ENCODE measurements at places on chromosomes 12 and 14.

- peak; percentile 55 for DNase-seq
Observed at GRCh38 chr12:98373025-98373554, 142.3 kb upstream of the TMPO start.

DNA sequence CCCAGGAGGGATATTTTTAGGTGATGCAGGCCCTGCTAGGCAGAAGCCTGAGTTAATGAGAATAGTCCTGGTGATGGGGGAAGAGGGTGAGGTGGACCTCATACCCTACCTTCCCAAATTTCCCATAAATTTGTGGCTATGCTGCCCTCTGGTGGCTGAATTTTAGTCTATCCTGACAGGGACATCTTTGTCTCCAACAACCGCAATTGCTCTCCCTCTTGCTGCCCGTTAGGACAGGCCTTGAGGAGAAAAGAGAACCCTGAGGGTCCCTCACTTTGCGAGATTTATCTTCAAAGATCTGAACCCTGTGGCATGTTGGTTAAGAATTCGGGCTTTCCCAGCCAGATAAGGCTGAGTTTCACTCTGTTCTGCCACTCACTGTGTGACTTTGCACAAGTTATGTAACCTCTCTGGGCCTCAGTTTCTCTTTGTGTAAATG lies 9.8 kb upstream of the ZNF385A start:
- DNase-seq = no peak

- DNase-seq = no peak
Observed at GRCh38 chr14:51792809-51793208, 67.6 kb upstream of the GNG2 start.

GRCh38 chr14:103706551-103707328 lies 8.5 kb downstream of the XRCC3 start:
- no peak for DNase-seq

- DNase-seq = no peak
Observed at GRCh38 chr12:120571299-120571698, 9.9 kb downstream of the POP5 start.

DNA sequence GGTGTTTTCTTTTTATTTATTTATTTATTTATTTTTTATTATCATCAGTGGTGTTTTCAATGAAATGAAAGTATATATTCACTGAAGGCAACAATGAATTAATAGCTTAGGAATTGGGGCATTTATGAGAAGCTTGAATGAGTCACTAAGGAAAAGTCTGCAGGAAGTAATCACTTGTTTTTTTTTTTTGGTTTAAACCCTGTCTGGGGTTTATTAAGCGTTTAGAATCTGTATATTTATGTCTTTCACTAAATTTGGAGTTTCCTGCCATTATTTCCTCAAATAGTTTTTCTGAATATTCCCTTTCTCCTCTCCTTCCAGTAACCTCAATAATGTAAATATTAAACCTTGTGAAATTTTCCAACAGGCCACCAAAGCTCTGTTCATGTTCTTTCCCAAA lies 85.5 kb downstream of the TESC start:
- DNase-seq = no peak

GRCh38 chr12:131618701-131619100 lies 92.2 kb upstream of the SFSWAP start:
- DNase-seq = no peak

GRCh38 chr14:38808734-38809455 lies 294.1 kb downstream of the SEC23A start:
- DNase-seq = no peak

- DNase-seq = no peak
Observed at GRCh38 chr12:49973361-49973830, 649 bp downstream of the AQP6 start.

DNA sequence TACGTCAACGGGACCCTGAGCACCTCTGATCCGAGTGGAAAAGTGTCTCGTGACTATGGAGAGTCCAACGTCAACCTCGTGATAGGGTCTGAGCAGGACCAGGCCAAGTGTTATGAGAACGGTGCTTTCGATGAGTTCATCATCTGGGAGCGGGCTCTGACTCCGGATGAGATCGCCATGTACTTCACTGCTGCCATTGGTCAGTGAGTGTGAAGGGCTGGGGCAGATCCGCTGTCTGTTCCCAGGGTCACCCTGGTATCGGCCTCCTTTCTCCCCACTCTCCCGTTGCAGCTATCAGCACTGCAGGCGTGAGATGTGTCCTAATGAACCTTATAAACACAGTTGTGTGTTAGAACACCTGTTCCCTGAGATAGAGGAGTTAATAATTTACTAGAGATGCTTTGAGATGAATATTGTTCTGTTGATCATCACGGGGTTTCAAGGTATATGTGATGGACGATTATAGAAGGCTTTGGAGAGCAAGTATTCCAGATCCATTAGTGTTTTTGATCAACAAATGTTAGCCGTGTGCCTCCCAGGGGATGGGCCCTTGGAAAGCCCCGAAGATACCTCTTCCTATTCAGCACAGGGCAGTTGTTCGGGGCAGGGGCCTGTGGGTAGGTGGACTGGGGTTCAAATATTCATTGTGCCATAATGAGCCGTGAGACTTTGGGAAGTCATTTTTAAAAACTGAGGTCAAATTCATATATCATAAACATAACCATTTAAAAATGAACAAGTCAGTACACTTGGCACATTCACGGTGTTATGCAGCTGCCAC lies 33.6 kb downstream of the ADGRD1 start:
- DNase-seq = no peak

GRCh38 chr14:70014406-70015095 lies 135.3 kb downstream of the SMOC1 start:
- no peak for DNase-seq

GRCh38 chr14:50647282-50647681 lies 20.8 kb downstream of the SAV1 start:
- DNase-seq = no peak

GRCh38 chr12:70048521-70049250 lies 194.5 kb upstream of the CNOT2 start:
- no peak for DNase-seq

- DNase-seq = no peak
Observed at GRCh38 chr14:65211341-65211987, 109.1 kb upstream of the MAX start.

DNA sequence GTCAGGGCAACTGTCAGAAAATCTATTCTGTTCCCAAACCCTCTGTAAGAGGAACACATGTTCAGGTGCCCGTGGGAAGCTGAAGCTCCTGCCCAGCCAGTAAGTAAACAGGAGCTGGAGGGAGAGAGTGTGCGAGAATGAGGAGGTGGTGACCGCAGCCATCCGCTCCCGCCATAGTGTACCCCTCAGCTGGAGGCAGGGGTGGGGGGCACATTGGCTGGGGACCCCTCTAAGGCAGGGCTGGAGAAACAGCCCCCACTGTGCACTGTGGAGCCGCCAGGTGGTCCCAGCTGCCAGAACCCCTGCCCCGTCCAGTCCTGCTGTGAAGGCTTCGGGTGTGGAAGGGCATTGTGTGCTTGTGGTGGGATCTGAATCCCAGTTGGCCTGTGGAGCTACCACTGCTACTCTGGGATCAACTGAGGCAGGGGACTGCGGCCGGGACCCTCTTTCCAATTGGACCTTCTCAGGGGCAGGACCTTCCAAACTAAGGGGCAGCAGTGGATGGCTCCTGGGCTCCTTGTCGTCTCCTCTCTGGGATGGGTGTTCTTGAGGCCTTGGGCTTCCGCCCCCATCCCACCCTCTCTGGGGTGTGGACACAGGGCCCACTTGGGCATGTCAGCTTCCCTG lies 59.6 kb downstream of the TSPAN9 start:
- no peak for DNase-seq

DNA sequence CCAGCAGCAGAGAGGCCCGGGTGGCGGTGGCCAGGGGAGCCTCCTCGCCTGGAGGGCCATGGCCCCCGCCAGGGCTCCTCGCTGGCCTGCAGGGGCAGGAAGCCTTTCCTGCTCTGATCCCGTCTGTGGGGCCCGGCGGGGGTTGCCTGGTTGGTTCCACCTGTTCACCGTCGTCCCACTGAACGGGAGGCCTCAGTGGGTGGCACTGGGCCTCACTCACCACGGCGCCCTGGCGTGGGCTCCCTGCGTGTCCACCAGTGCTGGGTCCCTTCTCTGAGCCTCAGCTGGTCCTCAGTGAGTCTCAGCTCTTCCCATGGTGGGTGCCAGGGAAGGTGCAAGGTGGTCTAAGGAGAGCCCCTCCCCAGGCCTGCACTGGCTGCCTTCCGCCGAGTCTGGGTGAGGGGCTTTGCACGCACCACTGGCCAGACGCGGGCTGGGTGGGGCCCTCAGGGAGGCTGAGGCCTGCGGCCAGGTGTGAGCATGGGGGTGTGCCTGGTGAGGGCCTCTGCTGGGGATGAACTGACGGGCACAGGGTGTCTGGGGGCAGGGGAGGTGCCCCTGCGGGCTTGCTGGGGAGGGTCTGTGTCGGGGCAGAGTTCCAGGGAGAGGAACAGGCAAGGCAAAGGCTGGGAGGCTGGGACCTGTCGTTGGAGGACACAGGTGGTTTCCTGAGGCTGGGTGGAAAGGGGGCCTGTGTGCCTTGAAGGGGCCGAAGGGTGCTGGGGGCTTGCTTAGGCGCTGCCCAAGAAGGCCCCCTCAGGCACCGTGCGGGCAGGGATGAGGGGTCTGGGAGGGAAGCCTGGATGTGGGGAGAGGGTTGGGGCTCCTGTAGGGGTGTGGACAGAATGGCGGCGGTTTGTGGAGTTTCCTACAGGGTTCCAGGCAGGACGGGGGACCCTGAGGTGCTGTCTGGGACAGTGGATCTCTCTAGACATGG lies 339.8 kb downstream of the TMEM121 start:
- no peak for DNase-seq

GRCh38 chr14:51849097-51849496 lies 11.3 kb upstream of the GNG2 start:
- DNase-seq = no peak

DNA sequence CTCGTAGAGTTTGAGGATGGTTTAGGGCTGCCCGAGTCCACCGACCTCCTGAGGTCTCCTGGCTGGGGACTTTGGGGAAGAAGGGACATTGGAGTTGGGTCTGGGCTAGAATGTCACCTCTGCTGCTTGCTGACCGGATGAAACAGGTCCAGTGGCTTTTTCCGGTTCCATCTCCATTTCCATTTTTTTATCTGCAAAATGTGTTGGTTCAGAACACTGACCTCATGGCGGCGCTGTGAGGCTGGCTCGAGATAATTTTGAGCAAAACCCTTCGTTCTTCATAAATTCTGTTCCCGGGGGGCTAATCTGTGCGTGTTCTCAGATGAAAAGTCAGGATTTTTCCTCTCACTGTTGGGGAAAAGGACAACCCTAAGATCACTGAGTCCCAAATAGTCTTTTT lies 11.7 kb upstream of the MYL2 start:
- no peak for DNase-seq

DNA sequence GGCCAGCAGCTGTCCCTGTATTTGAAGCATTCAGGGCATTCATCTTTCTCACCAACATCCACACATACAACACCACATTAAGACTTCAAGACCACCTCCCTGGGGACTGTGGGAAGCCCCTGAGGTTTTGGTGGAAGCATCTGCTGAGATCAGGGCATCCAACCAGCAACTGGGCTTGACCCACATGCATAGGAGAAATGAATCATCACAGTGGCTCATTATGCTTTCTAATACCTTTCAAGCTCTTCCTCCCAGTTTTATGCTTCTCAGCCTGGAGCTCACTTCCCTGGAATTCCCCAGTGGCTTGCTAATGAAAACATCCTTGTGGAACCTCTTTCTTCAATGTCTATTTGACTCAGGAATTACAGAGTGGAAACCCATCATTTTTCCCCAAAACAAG lies 21.4 kb upstream of the CMKLR1 start:
- no peak for DNase-seq

DNA sequence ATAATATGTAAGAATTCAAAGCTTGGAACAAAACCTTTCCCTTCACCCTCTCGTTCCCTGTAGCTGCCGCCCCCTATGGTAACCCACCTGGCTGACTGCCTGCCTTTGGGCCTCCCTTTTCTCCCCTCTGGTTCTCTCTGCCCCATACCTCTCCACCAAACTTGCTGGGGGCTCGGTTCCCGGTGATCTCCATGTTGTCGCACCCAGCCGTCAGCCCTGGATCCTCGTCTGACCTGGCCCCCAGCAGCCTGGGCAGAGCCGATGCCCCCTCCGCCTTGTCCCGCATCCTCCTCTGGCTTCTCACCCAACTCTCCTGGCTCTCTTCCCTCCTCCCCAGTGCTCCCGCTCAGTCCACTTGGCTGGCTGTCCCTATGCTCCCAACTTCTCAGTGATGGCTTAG lies 4.5 kb downstream of the CYP46A1 start:
- no peak for DNase-seq

DNA sequence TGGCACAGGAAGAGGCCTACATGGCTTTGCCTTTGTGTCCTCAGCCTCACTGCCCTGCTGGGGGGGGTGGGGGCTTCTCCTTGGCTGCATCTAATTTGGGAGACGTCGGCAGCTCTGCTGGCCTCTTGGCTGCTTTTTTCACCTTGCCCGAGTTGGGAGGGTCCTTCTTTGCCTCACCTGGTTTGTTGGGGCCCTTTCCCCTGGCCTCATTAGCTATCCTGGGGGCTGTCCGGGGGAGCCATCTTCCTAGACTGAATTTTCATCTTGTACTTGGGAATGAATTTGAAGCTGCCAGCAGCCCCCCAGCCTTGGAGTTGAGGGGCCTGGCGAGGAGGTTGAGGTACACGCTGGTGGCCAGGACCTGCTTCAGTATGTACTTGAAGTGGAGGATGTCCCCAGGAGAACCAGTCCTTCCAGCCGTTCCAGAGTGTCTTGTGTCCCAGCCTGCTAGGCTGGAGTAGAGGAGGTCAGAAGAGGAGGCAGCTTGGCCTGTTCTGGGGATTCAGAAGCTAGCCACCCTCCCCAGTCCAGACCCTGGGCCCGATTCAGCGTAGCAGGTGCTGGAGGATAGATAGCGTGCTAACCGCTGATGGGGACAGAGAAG lies 70.7 kb upstream of the VASH1 start:
- DNase-seq = no peak

DNA sequence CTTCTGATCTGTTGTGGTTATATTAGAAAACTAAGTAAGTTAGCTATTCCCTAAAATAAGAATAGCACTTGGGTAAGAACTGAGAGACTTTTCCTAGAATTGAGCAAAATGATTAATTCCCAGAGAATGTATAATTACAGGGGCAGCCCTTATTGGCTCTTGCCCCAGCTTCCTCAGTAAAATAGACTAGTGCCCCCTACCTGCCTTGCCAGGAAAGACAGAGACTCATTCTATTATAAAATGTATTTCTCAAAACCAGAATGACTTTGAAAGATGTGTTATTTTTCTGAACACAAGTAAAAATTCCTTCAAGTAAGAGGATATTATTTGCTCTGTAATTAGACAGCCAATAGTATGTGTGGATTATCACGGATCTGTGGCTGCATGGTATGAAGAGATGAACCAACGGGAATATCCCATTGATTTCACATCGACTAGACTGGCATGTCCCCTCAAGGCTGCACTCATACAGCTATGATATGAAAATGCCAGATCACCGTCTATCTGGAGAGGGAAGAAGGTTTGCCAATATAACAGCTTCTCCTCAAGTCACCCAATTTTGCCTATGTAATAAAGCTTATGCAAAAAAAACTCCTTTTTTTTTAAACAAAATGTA lies 7.4 kb upstream of the GLRX5 start:
- DNase-seq = no peak

GRCh38 chr12:97134495-97134894 lies 227.4 kb downstream of the NEDD1 start:
- DNase-seq = no peak

GRCh38 chr14:55170526-55170925 lies 20.9 kb downstream of the DLGAP5 start:
- no peak for DNase-seq
